ENCODE measurements at places on chromosomes 6 and 20.

DNA sequence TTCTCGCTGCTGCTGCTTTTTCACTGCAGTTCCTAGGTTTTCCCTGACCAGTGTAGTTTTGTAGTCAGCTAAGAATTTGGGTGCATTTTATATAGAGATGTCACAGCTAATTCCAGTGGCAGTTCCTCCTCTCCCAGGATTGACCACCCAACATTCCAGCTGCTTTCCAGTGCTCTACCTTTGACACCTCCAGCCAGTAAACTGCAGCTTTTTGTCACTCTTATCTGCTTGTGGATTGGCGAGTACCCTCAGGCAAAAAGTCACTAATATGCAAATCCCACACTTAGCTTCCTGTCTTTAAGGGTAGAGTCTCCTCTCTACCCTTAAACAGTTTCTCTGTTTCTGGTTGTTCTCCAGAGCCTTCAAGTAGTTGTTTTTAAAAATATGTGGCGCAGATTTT, 146.9 kb upstream of the KCNG1 start:
- DNase-seq: no peak

GRCh38 chr6:7912736-7913517, 2.3 kb upstream of the TXNDC5 start:
- DNase-seq: no peak

GRCh38 chr6:113458368-113459010, 398.7 kb upstream of the MARCKS start:
- no peak for DNase-seq

GRCh38 chr6:149031859-149032598, 285.2 kb downstream of the UST start:
- DNase-seq: no peak

DNA sequence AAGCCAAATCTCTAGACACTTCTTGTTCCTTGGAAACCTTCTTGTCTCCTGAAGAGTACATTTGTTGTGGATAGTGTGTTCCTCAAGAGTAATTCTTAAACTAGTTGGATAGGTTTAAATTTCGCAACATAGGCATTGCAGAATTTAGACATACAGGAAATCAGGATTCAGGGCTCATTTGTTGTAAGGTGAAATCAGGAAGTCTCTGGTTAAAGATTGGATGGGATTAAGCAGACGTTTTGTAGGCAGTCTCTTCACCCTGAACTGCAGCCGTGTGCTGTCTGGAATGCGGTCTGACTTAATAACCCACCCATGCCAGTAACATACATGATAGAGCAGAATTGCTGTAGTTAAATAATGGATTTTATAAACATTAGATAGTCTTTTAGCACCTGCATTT, 21.7 kb downstream of the HIVEP1 start:
- no peak for DNase-seq

Data from SIG-M5 (cell line).